ENCODE measurements at places on chromosomes 16 and 17.

DNA sequence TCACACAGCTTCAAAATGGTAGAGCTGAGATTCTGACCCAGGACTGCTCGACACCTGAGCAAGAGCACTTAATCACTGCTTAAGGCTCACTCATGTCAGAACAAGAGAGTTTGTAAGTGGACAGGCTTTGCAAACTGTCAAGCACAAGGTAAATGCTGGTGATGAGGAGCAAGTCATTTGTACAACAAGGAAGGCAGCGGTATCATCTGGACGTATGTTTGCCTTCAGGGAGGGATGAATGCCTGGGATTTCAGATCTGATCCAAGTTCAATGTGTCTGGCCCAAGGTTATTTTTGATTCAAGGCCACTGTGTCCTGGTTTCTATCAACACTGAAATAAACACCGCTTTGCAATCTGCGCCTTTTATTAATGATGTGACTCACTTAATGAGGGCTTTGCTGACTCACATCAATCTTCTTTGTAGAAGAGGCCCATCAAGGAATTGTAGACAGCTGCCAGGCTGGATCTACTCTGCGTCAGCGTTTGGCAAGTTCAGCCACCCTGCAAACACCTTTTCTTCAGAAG lies 174.4 kb upstream of the HS3ST3A1 start:
- no peaks in the 10 kb centered on the region for H3K4me1 ChIP-seq
- DNase-seq: no peak
- no peak overlapping the region for H3K27ac ChIP-seq
- no peaks in the 10 kb centered on the region for H3K36me3 ChIP-seq
- H3K4me3 ChIP-seq: no peak overlapping the region
- no peaks in the 10 kb centered on the region for H3K27me3 ChIP-seq

GRCh38 chr17:57915544-57915943 lies 39.7 kb downstream of the CUEDC1 start:
- H3K36me3 ChIP-seq: no peaks in the 10 kb centered on the region
- H3K4me3 ChIP-seq: no peak overlapping the region
- H3K4me1 ChIP-seq: peaks cover 49% of the 10 kb centered on the region
- H3K27me3 ChIP-seq: no peaks in the 10 kb centered on the region

DNA sequence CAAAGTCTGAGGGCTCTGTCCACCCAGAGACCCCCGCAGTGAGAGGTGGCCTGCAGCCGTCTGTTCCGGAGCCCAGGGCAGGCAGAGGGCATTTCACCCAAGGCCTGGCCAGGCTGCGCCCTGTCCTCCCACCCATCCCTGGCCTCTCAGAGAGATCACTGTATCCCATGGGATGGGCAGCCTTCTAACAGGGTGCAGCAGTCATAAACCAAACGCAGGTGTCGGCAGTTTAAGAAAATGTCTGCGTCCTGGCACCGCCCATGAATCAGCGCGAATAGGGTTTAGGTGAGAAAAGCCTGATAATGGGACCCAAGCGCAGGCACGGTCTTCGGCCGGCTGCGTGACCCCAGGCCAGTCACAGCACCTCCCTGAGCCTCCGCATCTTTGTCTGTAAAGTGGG lies 5.4 kb downstream of the CYBA start:
- no peak for DNase-seq
- peaks cover 5% of the 10 kb centered on the region for H3K36me3 ChIP-seq
- H3K27ac ChIP-seq: no peak overlapping the region
- H3K4me1 ChIP-seq: peaks cover 23% of the 10 kb centered on the region

GRCh38 chr16:83409347-83409746 lies 398.4 kb upstream of the HSBP1 start:
- no peak overlapping the region for H3K27ac ChIP-seq
- H3K4me3 ChIP-seq: no peak overlapping the region

DNA sequence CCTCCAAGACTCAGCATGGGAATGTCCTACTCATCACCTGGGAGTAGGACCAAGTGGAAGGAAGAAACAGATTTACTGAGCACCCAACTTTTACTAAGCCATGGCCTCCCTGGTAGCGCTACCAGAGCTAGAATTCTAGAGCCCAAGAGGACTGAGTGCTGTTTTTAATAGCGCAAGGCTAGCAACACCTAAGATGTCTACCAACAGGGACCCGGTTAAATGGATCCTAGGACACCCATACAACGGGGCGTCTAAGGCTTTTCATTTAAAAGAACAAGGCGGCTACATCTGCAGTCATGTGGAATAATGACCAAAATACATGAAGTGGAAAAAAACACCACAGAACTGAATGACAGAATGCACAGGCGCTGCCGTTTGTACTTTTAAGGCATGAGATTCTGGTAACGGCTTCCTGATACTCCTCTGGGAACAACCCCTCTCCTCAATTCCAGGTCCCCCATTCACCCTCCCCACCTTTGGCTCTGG lies 5.1 kb downstream of the GGA2 start:
- H3K4me3 ChIP-seq: no peak overlapping the region
- no peaks in the 10 kb centered on the region for H3K27me3 ChIP-seq
- peaks cover 68% of the 10 kb centered on the region for H3K4me1 ChIP-seq
- peaks cover 7% of the 10 kb centered on the region for H3K36me3 ChIP-seq

Measured in HepG2 (cell line).